ENCODE measurements at places on chromosomes 12 and 14.

- DNase-seq, result no peak
These were observed 119.2 kb upstream of the EVL start for GRCh38 chr14:99945732-99946651.

GRCh38 chr12:81450920-81451739 is 308.0 kb downstream of the PPFIA2 start:
- peak; percentile 12 for DNase-seq

DNA sequence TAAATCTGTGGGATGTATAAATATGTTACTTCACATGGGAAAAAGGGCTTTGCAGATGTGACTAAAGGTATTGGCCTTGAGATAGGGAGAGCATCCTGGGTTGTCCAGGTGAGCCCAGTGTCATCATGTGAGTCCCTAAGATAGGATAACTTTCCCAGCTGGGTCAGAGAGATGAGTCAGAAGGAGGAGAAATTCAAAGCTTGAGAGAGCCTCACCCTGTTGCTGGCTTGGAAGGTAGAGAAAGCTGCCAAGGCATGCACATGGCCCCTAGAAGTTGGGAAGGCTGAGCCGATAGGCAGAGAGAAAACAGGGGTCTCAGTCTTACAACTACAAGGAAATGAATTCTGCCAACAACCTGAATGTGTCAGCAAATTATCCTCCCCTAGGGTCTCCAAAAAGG is 213.0 kb downstream of the ADGRD1 start:
- no peak for DNase-seq

GRCh38 chr12:59452746-59453145 is 143.1 kb upstream of the SLC16A7 start:
- DNase-seq, result no peak

DNA sequence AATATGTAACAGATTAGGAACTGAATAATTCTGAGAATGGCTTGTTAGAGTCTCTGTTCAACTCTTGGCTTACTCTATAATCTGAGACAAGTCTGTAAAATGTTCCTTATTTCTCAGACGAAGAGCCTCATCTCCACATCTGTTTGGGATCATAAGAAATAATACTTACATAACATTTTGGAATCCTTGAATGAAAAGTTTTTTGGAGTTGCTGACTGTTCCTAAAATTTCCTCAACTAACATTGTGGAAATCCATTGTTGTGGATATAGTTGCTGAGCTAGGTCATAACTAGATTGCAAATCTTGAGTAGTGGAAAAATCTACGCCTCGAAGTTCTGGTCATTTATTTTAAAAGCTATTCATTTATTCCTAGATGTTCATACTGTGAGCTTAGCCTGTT is 402.9 kb downstream of the ZFP36L1 start:
- DNase-seq, result no peak

GRCh38 chr12:131934535-131934934 is 5.5 kb downstream of the PUS1 start:
- DNase-seq, result no peak

DNA sequence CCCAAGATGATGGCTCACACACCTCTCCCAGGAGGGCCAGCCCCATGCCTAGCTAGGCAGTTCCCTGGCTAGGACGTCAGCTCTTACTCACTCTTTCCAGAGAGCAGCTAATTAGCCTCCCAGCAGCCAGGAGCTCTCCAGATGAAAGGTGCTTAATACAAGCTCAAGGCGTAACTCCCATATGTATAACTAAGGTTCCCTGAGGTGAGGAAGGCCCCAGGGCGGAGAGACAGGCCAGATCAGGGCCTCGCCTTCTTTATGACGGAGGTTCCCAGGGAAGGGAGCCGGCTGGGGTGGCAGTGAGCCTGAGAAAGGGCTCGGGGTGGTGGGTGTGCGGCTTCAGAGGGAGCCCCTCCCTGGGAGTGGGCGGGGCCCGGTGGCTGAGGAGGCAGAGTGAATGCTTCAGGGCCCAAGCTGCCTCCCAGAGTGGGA is 26.4 kb upstream of the ZFP36L1 start:
- DNase-seq, result no peak

GRCh38 chr12:54549774-54550451 is 512 bp downstream of the PDE1B start:
- no peak for DNase-seq

DNA sequence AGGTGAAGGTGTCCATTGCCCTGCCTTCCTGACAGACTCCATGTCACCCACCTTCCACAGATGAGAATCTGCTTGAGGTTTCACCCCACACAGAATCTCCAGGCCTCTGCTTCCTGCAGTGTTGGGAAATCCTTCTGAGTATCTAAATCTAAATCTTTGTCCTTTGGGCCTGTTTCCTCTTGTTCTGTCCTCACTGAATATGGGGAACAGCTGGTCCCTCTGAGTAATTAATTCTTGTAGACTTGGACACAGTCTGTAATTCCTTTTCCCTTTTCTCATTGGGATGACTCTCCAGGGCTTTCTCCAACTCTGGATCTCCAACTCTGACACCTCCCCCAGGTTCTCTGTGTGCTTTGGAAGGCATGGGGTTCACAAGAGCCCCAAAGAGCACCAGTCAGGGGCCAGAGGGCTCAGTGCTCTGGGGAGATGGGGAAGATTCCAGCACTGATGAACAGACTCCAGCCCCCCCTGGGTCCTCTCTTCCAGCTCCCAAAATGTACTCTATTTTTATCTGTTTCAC is 2.3 kb upstream of the ACVRL1 start:
- no peak for DNase-seq

- no peak for DNase-seq
These were observed 557.7 kb downstream of the FSCB start for GRCh38 chr14:43949400-43949799.

Measured in Panc1 (cell line).